Hematopoietic multipotent progenitor cell treated with erythropoietin and hydrocortisone succinate and interleukin-3 and kit ligand, for 6 days (in vitro differentiated cells): ENCODE measurements at places on chromosomes 11 and 22.

DNA sequence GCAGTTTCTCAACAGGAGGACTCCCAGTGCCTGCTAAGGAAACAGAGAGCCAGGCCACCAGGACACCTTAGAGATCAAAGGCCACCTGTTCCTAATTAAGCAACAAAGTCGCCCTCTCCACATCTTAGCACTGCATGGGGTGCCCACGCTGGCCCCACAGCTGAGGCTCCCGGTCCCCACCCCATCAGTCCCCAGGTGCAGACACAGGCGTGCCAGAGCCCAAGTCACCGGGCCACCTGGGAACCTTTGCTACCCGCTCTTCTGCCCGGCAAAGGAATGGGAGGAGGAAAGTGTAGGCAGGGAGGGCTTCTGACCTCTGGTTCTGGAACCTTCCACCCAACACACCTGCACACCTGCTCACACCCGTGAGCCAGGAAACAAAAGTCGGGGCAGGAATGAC is 85.5 kb upstream of the PRR5 start:
- DNase-seq, result no peak

- no peak for DNase-seq
Measured at GRCh38 chr11:105592035-105592434, 17.8 kb upstream of the GRIA4 start.

DNA sequence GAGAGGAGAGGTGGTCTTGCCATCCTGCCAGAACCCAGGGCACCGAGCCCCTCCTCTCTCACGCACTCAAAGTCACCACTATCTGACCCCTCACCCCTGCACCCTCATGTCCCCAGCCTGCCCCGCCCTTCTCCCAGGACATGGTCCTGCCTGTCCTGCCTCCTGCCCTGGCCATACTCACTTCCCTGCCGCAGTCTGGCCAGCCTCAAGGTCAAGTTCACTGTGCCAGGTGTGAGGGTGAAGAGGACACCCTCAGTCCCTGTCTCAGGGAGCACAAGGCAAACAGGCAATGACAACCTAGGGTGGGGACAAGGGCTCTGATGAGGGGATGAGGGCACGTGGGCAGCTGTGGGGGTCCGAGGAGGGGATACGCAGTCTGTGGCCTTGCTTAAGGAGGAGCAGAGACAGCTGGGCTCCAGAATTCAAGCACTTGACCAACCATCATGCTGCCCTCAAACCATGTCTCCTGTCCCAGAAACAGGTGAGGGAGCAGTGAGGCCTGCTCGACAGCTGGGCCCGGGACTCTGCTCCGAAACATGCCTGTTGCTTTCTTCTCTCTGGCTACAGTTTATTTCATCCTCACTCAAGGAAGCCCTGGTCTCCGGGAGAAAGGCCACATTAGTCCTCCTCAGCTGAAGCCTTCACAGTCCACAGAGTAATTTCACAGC is 36.6 kb downstream of the PDGFB start:
- DNase-seq, result no peak

GRCh38 chr11:2209370-2209801 is 37.8 kb upstream of the TH start:
- DNase-seq, result no peak

DNA sequence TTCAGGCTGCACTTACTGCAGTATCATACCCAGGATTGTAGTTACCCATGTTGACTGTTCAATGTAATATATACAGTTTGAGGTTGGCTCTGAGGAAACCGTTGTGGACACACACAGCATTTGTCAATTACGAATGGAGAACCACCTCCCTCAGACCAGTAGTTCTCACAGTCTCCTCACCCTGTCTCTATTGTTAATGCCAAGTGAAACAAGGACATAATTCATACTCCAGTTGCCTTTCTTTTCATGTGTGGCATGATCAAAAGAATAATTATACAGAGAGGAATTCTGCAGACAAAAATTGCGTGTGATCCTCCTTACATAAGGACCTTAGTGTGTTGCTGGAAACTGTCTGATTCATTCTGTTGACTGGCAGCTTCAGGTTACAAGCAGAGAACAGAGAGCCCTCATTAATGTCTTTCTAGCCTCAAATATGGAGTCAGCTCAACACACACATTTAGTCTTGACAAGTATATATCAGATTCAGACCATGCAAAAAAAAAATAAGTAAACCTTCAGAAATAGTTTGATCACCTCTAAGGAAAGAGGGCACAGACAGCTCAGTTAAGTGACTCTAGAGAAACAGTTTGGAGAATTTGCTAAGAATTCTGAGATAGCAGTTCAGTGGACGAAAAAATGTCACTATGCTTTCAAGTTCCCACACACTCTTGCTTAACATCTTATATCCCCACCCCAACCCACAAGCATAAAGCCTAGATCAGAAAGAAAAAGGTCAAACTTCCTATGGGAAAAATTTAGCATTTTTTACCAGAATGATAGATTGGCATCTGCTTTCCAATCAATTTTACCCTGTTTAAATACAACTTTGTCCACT is 96.1 kb downstream of the MAML2 start:
- DNase-seq, result peak; percentile 51

DNA sequence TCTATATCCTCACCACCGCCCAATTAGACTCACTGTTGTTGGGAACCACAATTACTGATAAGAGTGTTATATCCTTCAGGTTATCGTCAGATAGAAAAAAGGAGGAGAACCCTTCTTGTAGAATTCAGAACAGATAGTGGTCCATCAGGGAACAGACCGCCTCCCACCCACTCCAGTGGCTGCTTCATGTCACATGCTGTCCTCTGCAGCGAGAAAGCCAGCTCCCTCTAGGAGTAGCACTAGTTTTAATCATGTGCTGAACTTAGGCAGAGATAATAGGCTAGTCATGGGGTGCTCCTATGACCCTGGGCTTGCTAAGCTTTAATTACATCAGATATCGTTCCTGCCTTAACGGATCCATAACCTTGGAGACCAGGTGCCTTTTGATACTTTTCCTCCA is 51.5 kb upstream of the RAB1B start:
- peak; percentile 23 for DNase-seq

DNA sequence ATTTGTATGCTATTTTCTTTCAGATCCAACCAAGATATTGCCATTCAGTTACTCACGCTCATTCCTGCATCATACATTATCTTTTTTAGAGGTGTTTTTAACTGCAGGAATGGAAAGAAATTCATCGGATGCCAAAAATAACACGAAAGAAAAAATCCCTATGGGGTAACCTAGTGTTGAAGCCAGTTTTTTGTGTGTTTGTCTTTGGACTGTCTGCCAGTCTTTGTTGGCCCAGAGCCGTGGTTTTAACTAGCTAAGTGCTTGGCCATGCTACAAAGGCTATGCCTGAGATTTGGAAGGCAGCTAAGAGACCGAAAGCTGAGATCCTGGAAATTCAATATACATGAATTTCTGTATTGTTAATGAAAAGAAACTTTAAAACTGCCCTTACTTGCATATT is 309.8 kb upstream of the CNTN5 start:
- no peak for DNase-seq

GRCh38 chr11:26948881-26949280 is 45.0 kb upstream of the FIBIN start:
- no peak for DNase-seq
